ENCODE measurements at places on chromosomes 3 and 15.
A peak's percentile ranks its signal among the peaks of the same experiment; 100 is the strongest.

DNA sequence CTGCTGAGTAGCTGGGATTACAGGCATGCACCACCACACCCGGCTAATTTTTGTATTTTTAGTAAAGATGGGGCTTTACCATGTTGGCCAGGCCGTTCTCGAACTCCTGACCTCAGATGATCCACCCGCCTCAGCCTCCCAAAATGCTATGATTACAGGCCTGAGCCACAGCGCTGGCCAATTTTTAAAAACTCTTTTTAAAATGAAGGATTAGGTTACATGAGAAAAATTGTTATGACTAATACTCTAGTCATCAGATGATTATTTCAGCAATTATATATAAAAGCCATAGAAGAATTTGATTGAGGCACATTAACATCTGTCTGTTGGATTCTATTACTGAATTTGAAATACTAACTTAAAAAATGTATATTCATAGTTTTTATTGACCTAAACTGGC lies 134.1 kb upstream of the MNS1 start:
- no peak for DNase-seq

DNA sequence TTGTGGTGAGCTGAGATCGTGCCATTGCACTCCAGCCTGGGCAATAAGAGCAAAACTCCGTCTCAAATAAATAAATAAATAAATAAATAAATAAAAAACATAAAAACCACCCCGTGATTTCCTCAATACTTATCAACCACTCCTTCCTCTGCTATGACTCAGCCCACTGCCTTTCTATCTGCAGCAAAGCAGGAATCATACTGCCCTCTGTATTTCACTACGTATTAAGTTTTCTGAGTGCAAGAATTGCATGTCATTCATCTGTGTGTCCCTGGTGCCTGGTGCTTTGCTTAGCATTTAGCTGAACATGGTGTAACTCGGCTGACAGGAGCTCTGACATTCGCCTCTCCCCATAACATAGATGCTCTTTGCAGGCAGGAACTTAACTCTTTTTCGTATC lies 7.1 kb downstream of the LSG1 start:
- DNase-seq: no peak

DNA sequence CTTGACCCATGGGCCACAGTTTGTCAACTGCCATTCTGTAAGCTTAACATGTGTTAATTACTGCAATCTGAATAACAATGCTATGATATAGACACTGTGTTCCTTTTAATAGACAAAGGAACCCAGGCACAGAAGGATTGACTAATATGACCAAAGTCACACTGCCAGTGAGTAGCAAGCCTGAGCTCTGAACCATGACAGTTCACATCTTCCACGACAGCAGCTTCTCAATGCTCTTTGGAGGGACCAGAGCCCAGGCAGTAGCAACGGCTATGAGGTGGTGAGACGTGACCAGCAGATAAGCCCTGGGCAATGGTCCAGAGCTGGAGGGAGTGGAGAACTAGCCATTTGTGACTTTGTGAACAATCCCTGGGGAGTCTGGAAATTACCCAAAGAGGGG lies 19.4 kb downstream of the CA12 start:
- DNase-seq: no peak

DNA sequence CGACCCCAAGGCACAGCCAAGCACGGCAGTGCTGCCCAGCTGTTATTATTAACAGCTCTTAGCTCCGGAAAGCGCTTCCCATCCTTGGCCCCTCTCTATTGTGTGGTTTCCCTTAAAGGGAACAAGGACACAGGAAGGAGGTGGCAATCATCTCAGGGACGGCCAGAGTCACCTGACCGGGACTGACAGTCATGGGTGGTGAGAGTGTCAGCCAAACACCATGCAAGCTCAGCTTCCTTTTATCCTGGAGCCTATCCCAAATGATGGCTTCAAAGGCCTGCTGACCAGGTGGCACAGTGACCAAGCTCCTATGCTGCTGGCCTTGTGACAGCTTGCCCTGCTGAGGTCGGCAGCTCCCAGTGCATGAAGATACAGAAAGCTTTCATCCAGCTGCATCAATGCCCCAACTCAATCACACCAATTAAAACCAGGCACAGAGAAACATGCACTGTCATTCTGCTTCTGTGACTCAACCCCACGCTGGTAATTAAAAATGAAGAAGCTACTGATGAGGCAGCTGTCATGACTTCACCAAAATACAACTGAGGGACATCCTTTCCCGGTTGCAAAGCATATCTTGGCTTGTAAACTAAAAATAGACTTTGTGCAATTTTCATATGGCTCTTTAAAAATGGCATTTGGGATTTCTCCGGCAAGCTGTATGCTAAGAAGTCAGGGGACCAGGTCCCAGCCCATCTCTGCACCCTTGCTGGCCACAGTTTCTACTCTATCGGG lies 34.0 kb downstream of the PCSK6 start:
- no peak for DNase-seq

DNA sequence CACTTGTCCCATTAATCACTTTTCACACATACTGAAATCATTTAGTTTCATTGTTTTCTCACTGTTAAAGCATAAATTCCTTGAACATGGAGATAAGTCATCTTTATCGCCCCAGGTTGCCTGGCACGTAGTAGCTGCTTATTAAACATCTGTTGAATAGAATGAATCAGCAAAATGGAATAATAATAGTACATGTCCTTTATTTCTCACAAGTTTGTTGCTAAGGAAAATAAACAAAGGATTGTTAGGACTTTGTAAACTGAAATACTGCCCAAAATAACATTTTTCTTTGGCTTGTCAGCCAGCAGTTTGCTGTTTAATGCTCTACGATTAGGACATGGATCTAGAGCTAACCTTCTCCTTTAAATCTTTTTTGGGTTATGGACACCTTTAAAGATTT lies 17.9 kb downstream of the SLC35A5 start:
- DNase-seq: no peak

GRCh38 chr3:14513566-14514322 lies 26.4 kb downstream of the GRIP2 start:
- DNase-seq: no peak

DNA sequence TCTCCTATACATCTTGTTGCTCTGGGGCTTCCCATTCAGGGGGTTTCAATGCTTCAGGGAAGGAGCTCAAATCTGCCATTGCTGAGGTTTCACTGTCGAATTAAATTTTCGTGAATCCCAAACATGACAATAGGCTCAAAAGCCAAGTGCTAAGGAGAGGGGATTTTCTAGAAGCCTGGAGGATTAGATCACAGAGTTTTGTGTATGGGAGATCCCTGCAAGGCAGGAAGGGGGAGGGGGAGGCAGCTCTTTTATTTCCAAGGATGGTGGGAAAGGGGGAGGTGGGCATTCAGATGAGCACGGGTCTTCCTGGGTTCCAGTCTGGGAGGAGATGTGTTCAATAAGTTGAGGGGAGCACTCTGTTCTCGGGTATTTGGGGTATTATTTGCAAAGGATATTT lies 69.9 kb upstream of the DLG1 start:
- no peak for DNase-seq

DNA sequence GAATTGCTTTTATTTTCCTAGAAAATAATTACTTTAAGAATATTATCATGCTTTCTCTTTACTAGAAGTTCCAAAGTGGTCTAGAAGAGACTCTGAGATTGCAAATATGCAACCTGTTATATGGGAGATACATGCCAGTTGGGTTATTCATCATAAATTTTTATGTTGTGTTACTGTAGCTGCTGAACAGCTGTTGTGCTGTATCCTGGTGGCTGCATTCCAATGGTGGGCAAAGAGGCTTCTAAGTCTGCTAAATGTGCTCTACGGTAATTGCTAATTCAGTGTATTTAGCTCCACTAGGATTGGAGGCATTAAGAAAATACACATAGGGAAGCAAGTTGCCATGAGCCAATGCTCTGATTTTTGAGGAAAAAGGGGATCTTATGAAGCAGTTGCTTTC lies 409.0 kb downstream of the TUSC7 start:
- no peak for DNase-seq

DNA sequence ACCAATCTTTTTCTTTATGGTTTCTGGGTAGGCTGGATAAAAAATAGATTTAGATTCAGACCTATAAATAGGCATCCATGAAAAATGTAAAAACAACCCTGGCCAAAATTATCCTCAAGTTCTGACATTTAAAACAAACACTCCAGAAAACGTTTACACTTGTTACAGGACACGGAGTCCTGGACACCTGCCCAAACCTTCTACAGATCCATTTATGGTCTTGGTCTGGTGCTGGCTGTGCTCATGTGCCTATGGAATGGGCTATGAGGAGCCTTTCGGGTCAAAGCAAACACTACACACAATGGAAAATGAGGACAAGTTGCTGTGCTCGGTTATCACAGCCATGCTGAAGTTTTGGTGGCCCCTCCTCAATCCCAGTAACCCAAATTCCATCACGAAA lies 108.1 kb downstream of the PDZRN3 start:
- DNase-seq: no peak

DNA sequence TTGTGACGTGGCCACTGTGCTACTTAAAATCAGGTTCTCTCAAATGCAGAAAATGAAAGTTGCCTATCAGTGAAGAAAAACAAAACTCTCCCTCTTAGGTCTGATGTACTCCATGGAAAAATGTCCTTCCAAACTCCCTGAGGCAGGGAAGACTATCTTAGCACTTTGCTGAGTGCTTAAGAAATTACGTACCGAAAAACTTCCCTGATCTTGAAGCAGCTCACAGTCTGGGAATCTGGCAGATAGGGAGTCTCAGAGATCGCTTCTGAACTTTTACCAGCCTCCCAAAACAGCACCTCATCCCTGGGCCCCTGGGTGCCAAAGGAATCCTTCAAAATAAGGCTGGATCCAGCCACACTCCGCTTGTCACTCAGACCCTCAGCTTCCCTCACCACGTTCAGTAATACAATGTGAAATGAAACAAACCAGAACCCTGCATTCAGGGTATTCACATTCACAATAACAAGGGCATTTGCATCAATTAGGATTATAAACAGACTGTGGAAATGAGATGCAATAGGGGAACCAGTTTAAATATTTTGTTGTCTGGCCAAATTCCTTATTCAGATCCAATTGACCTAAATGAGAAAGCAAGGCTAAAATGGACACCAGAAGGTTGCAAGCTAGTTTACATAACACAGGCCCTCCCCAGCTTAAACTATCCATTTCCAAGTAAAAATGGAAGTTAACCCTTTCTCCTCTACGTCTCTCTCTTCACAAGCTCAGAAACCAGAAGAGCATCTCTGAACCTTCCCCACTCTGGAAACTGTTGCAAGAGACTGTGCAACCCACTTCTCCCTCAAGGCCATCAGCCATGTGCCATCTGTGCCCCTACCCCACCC lies 20.9 kb downstream of the OSBPL10 start:
- DNase-seq: no peak

- no peak for DNase-seq
Measured at GRCh38 chr15:64246364-64247189, 83.8 kb upstream of the PPIB start.

DNA sequence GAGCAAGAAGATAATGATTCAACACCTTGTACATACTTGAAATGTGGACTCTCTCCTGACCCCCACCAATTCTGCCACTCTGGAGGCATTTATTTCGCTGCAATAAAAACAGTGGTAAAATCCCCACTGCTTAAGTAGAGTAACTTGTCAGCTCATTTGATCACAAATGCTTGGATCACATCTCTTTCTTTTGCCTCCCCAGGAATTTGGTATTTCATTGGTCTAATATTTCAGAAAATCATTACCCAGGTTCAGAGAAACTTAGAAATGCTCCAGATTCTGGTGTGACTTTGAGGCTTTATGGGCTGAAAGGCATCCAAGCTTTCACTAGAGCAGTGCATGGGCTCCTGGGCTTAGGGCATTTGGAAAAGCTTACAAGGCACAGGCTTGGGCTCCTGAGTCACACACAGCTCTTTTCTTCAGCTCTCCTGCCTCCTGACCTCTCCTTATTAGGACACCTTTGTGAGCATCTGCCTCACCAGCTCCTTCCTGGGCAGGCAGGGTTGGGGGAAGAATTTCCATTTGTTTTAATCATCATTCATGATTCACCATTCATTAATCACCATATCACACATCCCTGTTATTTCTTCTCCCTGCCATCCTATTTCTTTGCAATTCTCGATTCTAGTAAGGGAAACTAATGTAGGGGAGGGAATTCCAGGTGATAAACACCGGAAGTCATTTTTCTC lies 22.5 kb downstream of the CDCP1 start:
- no peak for DNase-seq

GRCh38 chr3:124057420-124057819 lies 65.5 kb upstream of the ROPN1 start:
- DNase-seq: no peak

GRCh38 chr15:89358755-89359439 lies 24.3 kb upstream of the POLG start:
- DNase-seq: peak; percentile 49

- DNase-seq: no peak
Measured at GRCh38 chr3:88058306-88058580, 562 bp downstream of the CGGBP1 start.

- DNase-seq: no peak
Measured at GRCh38 chr3:48222616-48223513, at the start of gene CAMP. TSS of gene CAMP (plus strand) at chr3:48223495. CDS start at chr3:48223512, 17 bp downstream.

GRCh38 chr3:107629566-107629965 lies 106.8 kb downstream of the BBX start:
- no peak for DNase-seq

DNA sequence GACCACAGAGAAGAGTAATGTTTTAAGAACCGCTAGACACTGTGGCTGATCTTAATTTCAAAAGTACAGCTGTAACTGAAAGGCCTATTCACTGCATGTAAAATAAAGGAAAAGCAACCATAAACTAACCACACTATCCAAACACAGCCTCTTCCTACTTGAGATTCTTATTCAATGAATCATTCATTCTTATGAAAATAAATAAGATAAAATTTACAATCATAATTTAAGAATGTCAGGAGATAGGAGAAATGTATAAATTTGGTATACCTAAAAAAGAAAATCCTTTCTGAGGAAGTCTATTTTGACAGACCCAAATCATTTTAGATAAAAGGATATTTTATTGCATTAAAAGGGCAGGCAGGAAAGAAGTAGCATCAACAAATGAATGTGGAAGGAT lies 533.5 kb upstream of the ZNF385D start:
- no peak for DNase-seq

- no peak for DNase-seq
Measured at GRCh38 chr3:29410660-29411405, 130.0 kb downstream of the RBMS3 start.

- DNase-seq: no peak
Measured at GRCh38 chr3:152021951-152022461, 148.6 kb downstream of the SUCNR1 start.

DNA sequence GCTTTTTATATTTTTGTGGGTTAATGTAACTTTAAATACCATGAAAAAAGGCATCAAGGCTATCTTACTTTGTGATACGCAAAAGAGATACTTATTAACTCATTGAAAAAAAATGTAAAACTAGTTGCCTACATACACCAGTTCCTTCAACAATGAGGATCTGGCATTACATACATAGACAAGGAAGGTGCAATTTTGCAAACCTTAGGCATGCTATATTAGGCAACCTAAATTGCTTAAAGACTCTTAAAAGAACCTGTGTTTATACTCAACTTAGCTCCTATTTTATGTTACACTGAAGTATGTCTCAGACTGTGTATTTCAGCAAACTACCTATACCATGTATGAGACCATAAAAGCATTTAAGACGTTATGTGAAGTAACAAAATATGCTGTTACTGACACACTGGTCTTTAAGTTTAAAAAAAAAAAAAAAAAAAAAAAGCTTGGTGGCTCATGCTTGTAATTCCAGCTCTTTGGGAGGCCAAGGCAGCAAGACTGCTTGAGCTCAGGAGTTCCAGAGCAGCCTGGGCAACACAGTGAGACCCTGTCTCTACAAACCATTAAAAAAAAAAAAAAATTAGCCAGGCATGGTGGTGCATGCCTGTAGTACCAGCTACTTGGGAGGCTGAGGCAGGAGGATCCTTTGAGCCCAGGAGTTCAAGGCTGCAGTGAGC lies 9.1 kb downstream of the TASOR start:
- DNase-seq: no peak

Measured in NCI-H187 (cell line).